Upper lobe of right lung (tissue), 1 donor: ENCODE measurements at places on chromosomes 1 and 21.

DNA sequence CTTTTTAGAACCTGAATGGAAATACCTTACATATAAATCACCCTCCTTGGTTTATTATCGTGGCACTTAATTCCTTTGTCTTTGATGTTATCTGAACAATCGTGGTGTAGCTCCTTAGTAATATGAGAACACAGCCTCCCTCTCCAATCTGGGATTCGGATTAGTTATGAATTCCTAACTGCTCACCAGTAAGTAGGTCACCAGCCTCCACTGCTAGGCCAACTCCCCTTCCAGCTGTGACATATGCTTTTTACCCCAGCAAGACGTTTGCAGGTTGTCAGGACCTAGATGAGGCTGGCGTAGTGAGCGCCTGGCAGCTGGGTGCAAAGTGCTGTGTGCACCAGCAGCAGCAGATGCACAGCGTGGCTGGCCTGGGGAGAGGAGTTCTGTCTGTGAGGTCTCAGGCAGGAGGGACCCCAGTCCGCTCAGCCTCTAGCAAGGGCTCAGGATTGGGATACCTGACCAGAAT, 38.2 kb downstream of the NTPCR start:
- DNase-seq = no peak

- DNase-seq = no peak
These were observed 876.5 kb upstream of the B3GALT2 start for GRCh38 chr1:194062962-194063361.

GRCh38 chr1:235286667-235287066, 41.3 kb downstream of the ARID4B start:
- no peak for DNase-seq

GRCh38 chr1:229839800-229840199, 213.8 kb downstream of the URB2 start:
- DNase-seq = no peak

GRCh38 chr1:113255038-113255719, 135.1 kb upstream of the MAGI3 start:
- DNase-seq = no peak
